CD8-positive, alpha-beta T cell (primary cell): ENCODE measurements at places on chromosomes 11 and 22.

- DNase-seq, result no peak
These were observed 1074.3 kb upstream of the TENM4 start for GRCh38 chr11:80515097-80515496.

- DNase-seq, result no peak
These were observed 976.9 kb downstream of the BRD1 start for GRCh38 chr22:48850658-48851287.

GRCh38 chr11:25970726-25971508 is 361.0 kb upstream of the ANO3 start:
- DNase-seq, result no peak

DNA sequence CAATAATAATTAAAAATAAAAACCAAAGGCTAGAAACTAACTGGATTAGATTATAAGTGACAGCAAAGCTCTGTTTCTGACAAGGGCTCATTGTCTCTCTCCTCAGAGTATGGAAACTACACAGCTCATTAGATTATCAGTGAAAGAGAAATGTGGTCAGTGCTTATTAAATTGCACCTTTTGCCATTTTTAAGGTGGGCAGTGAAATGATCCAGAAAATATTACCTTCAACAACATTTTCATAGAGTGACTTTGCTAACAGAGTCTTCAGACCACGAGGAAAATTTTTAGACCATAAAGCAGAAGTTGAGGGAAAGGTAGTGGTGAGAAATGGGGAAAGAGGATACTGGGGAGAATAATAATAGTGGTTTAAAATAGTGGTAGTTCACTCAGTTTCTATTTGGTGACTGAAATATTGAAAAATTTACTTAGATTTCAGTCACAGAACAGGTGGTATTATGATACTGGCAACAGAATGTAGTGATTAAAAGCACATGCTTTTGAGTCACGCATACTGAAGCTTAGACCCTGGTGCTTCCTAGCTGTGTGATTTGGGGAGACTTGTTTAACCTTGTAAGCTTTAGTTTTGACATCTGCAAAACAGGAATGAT is 684.0 kb upstream of the CCDC90B start:
- DNase-seq, result no peak

DNA sequence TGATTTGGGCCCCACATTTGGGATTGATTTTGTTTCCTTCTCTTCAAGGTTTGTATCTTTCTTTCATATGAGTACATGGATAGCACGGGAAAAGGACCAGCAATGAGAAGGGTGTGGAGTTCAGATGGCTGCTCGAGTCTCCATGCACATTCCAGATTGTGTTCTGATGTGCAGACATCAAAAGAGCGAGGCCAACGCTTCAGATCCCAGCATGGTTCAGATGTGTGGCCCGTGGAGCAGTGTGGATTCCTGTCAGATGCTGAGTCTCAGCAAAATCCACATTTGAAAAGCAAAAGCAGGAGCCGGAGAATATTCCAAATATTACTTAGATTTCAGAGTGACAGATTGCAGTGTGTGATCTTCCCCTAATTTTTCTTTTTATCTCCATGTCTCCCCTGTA is 219.4 kb downstream of the DBX1 start:
- DNase-seq, result no peak
